ENCODE measurements at places on chromosomes 7 and 10.

DNA sequence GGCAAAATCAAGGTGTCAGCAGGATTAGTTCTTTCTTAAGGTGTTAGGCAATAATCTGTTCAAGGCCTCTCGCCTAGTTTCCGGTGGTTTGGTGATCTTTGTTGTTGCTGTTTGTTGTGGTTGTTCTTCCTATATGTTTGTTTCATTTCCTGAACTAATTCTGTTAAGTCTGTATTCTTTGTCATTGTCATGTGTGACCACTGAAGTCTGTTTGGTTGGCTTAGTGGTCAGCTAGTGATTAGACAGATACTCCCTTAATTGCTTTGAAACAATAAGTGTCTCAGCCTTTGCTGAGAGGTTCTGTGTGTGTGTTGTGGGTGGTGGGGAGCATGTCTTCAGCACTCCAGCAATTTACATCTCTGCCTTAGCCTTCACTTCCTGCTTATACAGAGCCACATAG, 46.0 kb downstream of the ABCC2 start:
- DNase-seq: no peak
- no peaks in the 10 kb centered on the region for H3K27me3 ChIP-seq
- no peaks in the 10 kb centered on the region for H3K36me3 ChIP-seq
- no peak overlapping the region for H3K27ac ChIP-seq

GRCh38 chr10:30944005-30944404, 87.7 kb downstream of the ZNF438 start:
- no peak overlapping the region for H3K27ac ChIP-seq
- H3K4me3 ChIP-seq: no peak overlapping the region
- no peak for DNase-seq
- no peaks in the 10 kb centered on the region for H3K27me3 ChIP-seq
- no peaks in the 10 kb centered on the region for H3K36me3 ChIP-seq

- DNase-seq: no peak
- no peaks in the 10 kb centered on the region for H3K36me3 ChIP-seq
- no peak overlapping the region for H3K27ac ChIP-seq
- H3K4me3 ChIP-seq: no peak overlapping the region
- no peaks in the 10 kb centered on the region for H3K4me1 ChIP-seq
Measured at GRCh38 chr10:25231751-25232150, 57.0 kb downstream of the GPR158 start.

DNA sequence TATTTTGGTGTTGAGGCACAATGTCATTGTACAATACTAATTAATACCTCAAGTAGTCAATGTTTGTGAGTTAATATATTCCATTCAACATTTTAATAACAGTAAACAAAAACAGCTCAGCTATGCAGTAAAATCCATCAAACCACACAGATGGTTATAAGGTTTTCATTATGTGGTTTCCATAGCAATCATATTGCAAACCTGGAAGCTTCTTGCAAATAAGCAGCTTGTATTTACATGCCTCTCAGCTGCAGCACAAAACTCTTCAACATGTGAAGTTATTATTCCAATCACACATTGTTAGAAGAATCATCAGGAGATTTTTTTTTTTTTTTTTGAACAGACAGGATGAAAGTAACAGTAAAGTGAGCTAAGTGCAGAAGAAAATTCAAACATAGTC, 170.2 kb downstream of the SKAP2 start:
- no peak overlapping the region for H3K4me3 ChIP-seq
- H3K27ac ChIP-seq: no peak overlapping the region
- H3K27me3 ChIP-seq: peaks cover 21% of the 10 kb centered on the region
- no peak for DNase-seq
- peaks cover 5% of the 10 kb centered on the region for H3K4me1 ChIP-seq

GRCh38 chr10:71573562-71574518, 145.7 kb downstream of the C10orf105 start:
- H3K27me3 ChIP-seq: no peaks in the 10 kb centered on the region
- peaks cover 10% of the 10 kb centered on the region for H3K4me1 ChIP-seq
- no peak overlapping the region for H3K27ac ChIP-seq
- DNase-seq: no peak
- H3K4me3 ChIP-seq: no peak overlapping the region

GRCh38 chr7:75813781-75814236, at the start of gene CCL24:
TSS of gene CCL24 (minus strand) at chr7:75813806. CDS start at chr7:75813715, 91 bp downstream.
- peaks cover 28% of the 10 kb centered on the region for H3K27me3 ChIP-seq
- no peak for DNase-seq
- H3K36me3 ChIP-seq: no peaks in the 10 kb centered on the region
- H3K27ac ChIP-seq: no peak within 1 kb of the TSS
- H3K4me3 ChIP-seq: no peak within 1 kb of the TSS

DNA sequence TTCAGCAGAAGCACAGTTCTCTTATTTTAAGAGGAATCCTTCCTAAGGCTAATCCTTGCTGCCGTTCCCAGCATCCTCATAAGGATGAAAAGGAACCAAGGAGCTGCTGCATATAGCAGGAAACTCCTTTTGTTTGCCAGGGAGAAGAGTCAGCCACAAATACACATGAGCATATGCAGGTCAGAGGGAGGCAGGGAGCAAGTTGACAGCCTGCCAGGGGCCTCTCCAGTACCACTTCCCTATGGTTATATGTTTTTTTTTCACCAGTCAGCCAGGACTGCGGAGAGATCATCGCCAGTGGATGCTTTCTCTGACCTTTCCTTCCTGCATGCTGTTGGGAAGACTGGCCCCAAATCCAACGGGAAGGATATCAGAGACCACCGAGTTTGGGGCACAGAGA, 39.8 kb downstream of the SLC35B4 start:
- H3K27me3 ChIP-seq: peaks cover 44% of the 10 kb centered on the region
- H3K27ac ChIP-seq: no peak overlapping the region
- no peaks in the 10 kb centered on the region for H3K36me3 ChIP-seq
- H3K4me3 ChIP-seq: no peak overlapping the region
- H3K4me1 ChIP-seq: no peaks in the 10 kb centered on the region

- H3K27me3 ChIP-seq: no peaks in the 10 kb centered on the region
- peak; percentile 79 for DNase-seq
- H3K4me3 ChIP-seq: peak overlapping the region; percentile 16
- peak overlapping the region; percentile 87 for H3K27ac ChIP-seq
- no peaks in the 10 kb centered on the region for H3K36me3 ChIP-seq
- peaks cover 32% of the 10 kb centered on the region for H3K4me1 ChIP-seq
Measured at GRCh38 chr10:73887294-73888039, 13.1 kb upstream of the CAMK2G start.

- no peaks in the 10 kb centered on the region for H3K36me3 ChIP-seq
- no peaks in the 10 kb centered on the region for H3K27me3 ChIP-seq
- DNase-seq: no peak
- H3K4me1 ChIP-seq: no peaks in the 10 kb centered on the region
Measured at GRCh38 chr7:124219681-124220080, 186.8 kb upstream of the TMEM229A start.

DNA sequence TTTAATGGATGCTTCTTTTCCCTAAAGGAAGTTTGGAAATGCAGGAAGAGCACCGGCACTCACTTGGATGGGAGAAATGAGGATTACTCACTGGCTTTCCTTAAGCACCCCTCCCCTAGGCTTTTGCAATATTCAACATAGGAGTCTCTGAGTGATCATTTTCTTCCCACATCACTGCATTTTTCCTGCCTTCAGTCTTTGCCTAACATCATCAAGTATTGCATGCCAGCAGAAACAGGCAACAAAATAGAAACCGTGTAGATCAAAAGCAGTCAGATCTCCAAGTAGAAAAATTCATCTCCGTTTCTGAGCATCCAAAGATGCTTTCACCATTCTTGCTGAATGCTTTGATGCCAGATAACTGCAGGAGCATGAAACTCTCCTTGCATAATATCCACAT, 119.9 kb downstream of the ADCYAP1R1 start:
- no peaks in the 10 kb centered on the region for H3K36me3 ChIP-seq
- H3K4me1 ChIP-seq: no peaks in the 10 kb centered on the region
- no peak overlapping the region for H3K27ac ChIP-seq
- H3K4me3 ChIP-seq: no peak overlapping the region
- no peak for DNase-seq

DNA sequence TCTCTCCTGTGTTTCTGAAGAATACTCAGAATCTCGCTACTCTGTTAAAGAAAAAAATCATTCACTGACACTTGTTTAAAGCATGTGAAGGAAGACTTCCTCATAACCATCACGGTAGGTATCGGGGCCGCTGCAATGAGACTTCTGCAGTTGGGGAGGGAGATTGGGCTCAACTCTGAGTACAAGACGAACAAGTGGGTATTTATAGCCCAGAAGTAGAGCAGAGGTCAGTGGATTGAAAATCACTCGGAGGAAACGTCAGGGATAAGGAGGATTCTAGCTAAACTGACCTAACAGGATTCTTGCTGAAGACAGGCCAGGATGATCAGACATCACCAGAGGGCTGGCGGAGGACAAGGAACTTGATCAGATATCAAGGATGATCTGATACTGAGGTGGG, 33.3 kb downstream of the ITPRIP start:
- H3K36me3 ChIP-seq: peaks cover 6% of the 10 kb centered on the region
- DNase-seq: no peak
- peak overlapping the region; percentile 22 for H3K4me3 ChIP-seq
- H3K4me1 ChIP-seq: peaks cover 100% of the 10 kb centered on the region
- peak overlapping the region; percentile 94 for H3K27ac ChIP-seq

DNA sequence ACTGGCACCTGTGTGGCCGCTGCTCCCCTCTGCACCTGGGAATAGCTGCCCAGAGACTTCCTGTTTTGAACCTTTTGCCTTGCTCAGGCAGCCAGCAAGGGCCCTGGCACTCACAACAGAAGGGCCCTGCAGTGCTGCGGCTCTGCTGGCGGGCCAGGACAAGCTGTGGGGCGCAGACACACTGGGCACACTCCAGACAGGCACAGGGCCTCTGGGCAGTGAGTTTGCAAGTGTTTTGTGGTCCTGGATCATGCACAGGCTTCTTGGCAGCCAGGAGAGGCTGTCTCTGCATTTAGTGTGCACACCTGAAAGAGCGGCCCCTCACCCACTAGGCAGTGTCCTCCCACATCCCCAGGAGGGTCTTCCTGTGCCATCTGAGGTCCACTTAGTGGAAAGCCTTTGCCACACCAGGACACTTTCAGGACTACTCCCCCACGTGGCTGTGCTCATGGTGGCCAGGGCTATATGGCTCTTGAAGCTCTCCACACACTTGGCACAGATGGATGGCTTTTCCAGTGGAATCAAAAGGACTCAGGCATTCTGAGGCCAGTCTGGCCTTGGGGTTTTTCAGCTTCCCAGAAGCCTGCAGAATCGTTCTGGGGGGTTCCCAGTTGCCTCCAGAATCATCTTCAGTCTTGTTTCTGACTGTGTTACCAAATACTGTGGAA, 5.0 kb upstream of the ATP6V0E2 start:
- H3K27ac ChIP-seq: peak overlapping the region; percentile 21
- peaks cover 16% of the 10 kb centered on the region for H3K36me3 ChIP-seq
- no peak overlapping the region for H3K4me3 ChIP-seq
- no peak for DNase-seq
- no peaks in the 10 kb centered on the region for H3K27me3 ChIP-seq

GRCh38 chr10:72002354-72003295, 38.4 kb downstream of the CHST3 start:
- no peaks in the 10 kb centered on the region for H3K27me3 ChIP-seq
- H3K27ac ChIP-seq: peak overlapping the region; percentile 89
- no peak for DNase-seq
- peaks cover 18% of the 10 kb centered on the region for H3K36me3 ChIP-seq
- peaks cover 68% of the 10 kb centered on the region for H3K4me1 ChIP-seq

- H3K27me3 ChIP-seq: no peaks in the 10 kb centered on the region
- no peak for DNase-seq
- H3K36me3 ChIP-seq: no peaks in the 10 kb centered on the region
- no peak overlapping the region for H3K27ac ChIP-seq
- no peak overlapping the region for H3K4me3 ChIP-seq
Measured at GRCh38 chr10:124302951-124303505, 115.7 kb downstream of the OAT start.

DNA sequence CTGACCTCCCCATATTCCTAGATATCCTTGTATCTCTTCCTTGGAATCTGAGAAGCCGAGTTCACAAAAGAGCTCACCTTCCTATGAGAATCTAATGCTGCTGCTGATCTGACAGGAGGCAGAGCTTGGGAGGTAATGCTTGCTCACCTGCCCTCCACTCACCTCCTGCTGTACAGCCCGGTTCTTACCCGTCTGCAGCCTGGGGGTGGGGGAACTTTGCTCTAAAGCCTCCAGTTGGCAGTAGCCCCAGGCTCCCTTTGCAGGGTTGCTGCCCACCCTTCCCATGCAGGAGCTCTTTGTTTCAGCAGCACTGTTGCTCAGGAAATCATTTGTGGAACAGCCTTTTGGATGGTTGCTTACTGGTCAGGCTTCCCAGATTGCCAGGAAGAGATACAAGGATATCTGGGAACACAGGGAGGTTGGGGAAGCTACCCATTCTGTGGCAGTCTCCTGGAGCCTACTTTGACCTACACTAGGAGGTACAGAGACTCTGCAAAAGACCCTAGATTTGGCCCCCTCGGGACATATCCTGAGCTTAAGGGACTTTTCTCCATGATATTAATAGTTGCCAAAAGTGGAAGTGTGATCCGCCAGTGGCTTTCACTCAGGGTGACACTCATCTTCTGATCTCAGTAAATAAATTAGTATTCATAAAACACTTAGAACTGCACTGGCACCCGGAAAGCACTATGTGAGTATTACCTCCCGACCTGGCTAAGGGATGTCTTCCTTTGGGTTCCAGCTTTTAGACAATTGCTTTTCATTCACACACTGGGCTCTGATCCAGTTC, 363.7 kb upstream of the PODXL start:
- H3K27ac ChIP-seq: no peak overlapping the region
- no peaks in the 10 kb centered on the region for H3K4me1 ChIP-seq
- H3K27me3 ChIP-seq: peaks cover 27% of the 10 kb centered on the region
- DNase-seq: no peak
- H3K4me3 ChIP-seq: no peak overlapping the region
- no peaks in the 10 kb centered on the region for H3K36me3 ChIP-seq

DNA sequence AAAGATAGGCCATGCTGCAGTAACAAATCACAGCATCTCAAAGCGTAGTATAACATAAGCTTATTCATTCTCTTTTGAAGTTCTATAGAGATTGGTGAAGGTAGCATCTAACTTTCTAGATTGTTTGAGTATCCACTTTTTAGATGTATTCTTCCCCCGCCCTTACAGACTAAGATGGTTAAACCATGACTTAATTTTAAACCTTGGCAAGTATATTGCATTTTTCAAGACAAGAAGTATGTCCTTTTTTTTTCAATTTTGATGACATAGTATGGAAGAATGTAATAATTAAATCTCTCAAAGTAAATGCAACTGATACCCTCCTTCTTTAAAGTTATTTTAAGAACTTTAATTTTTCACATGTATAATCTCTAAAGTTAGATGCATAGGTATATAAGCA, 190.0 kb downstream of the KCND2 start:
- H3K36me3 ChIP-seq: no peaks in the 10 kb centered on the region
- no peaks in the 10 kb centered on the region for H3K27me3 ChIP-seq
- H3K4me1 ChIP-seq: no peaks in the 10 kb centered on the region

GRCh38 chr7:67955061-67955460, 958.4 kb downstream of the TYW1 start:
- H3K36me3 ChIP-seq: no peaks in the 10 kb centered on the region
- H3K27ac ChIP-seq: no peak overlapping the region

- no peak for DNase-seq
- H3K36me3 ChIP-seq: peaks cover 4% of the 10 kb centered on the region
- no peaks in the 10 kb centered on the region for H3K27me3 ChIP-seq
- no peak overlapping the region for H3K4me3 ChIP-seq
- no peak overlapping the region for H3K27ac ChIP-seq
Measured at GRCh38 chr7:129202058-129202777, 13.8 kb downstream of the SMO start.
